ENCODE measurements at places on chromosomes 3 and 15.
A peak's percentile ranks its signal among the peaks of the same experiment; 100 is the strongest.

GRCh38 chr3:129462361-129462968, 22.4 kb downstream of the IFT122 start:
- no peak for DNase-seq

- DNase-seq, result no peak
Measured at GRCh38 chr3:41424543-41425300, 225.4 kb downstream of the CTNNB1 start.

DNA sequence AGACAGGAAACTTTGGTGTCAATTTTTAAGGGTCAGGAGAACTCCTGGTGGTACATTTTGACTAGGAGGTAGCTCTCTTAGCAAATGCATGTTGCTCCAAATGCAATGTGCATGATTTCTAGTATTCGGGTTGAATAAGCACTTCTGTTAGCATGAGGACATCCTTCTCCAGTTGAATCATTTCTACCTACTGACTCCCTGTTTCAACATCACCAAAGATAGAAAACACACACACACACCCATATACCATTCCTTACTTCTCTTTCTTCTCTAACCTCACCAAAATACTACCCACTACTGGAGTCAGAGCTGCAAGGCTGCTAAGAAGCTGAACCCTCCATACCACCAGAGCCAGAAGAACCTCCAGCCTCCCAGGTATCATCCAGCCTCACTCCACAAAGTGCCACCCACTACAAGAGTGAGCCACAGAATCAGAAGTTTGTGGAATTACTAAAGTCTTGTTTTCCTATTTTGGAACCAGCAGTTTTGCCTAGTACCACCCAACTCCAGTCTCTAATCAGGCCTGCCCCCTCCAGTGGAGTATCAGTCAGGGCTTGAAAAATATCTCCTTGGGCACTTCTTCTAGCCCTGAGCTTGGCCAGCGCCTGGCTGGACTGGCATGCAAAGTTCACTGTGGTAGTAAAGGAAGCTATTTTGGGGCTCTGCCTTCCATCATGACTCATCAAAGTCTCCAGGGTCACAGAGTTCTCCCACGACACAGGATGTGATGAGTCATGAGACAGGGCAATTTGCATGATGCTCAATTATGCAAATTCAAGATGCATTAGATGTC, 110.3 kb downstream of the CYP19A1 start:
- DNase-seq, result no peak

GRCh38 chr3:194472290-194472920, 14.4 kb downstream of the ATP13A3 start:
- no peak for DNase-seq

DNA sequence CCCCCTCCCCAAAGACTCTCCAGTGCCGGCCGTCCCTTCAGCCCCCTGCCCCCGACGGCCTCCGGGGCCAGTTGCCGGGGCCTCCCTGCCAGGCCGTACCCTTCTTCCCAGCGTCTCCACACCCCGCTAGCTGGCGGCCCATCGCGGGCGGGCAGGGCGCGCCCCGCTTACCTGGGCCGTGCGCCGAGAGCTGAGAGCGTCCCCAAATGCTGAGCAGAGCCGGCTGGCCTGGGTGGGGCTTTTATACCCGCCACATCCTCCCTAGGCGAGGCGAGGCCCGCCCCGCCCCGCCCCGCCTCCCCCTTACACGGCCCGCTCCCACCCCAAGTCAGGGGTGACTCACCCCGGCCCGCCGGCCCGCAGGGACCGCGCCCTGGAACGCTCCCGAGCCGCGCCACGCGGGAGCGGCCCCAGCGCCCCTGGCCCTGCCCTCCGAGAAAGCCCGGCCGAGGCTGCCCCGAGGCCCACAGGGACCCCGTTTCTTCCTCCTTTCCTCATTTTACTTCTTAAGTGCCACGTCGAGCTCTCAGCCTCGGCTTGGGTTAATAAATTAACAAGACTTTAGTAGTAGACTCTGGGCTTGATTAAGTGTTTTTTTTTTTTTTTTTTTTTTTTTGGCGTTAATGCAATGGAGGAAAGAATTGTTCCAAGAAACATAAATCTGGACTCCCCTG, at the start of gene ANXA2:
TSS of gene ANXA2 (minus strand) at position 215 of the 674 bp plus-strand sequence. CDS start 11,911 bp downstream, outside the sequence.
- peak; percentile 73 for DNase-seq

DNA sequence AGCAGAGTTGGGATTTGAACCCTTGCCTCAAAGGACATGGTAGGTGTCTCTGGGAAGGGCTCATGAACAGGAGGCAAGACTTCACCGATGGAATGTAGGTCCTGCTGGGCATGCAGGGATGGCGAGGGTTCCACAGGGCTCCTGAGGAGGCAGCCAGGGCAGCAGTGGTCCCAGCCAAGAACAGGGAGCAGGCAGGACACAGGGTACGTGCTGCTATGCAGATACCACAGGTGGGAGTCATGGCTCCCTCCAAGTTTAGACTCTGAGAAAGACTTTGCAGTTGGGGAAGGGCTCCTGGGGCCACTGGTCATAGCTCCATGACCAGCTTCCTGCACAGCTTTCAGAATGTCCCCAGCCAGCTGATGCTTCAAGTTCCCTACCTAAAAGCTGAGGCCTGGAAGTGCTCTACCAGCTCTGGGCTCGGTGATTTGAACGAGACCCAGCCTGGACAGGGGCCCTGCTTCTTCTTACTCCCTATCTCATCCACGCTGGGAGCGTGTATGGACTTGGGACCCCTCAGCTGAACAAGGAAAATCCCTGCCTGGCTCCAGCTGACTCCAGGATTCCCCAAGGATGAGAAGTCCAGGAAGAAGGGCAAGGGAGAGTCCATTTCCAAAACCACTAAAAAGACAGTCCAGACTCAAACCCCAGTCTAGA, 747 bp downstream of the MYL3 start:
- no peak for DNase-seq

GRCh38 chr3:74393426-74393825, 221.0 kb downstream of the CNTN3 start:
- DNase-seq, result no peak

DNA sequence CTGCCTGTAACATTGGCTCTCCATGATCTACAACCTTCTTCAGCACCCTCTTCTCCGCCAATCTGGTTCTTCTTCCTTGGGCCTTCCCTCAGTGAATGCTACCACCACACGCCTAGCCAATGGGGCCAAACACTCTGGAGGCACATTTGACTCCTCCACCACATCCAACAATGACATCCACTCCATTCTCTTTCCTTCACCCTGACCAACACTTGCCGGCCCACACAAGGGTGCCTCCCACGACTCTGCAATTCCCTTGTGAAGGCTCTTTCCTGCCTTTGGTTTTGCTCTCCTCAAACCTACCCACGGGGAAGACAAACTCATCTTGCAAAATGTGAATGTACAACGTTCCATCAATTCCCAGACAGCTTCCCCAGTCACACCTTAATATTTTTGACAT, 263.8 kb downstream of the FOXP1 start:
- no peak for DNase-seq

DNA sequence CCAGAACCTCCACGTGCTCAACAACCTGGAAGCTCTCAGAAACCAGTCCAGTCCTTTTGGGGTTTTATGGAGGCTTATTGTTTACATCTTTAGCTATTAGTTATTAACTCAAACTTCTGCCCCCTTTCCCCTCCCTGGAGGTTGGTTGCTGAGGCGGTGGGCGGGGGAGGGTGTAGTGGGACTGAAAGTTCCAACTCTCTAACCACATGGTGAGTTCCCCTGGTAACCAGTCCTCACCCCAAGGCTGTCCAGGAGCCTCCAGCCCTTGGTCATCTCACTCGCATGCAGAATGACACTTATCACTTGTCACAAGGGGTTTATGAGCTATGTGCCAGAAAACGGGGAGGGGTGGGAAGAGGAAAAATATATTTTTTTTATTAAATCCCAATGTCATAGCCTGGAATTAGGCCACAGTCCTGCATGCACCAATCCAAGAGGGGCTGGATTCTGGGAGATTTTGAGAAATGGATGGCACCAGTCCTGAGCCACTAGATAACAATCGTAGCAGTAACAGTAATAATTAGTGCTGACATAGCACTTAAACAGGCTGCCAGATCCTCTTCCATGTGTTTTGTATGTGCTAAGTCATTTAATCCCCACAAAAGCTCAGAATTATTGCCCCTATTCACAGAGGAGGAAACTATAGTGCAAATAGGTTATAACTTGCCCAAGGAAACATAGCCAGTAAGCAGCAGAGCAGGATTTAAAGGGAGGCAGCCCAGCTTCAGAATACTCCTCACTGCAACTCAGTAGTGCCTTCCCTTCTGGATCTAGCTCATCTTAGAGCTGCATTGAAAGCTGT, 85.7 kb downstream of the CRYGS start:
- no peak for DNase-seq

DNA sequence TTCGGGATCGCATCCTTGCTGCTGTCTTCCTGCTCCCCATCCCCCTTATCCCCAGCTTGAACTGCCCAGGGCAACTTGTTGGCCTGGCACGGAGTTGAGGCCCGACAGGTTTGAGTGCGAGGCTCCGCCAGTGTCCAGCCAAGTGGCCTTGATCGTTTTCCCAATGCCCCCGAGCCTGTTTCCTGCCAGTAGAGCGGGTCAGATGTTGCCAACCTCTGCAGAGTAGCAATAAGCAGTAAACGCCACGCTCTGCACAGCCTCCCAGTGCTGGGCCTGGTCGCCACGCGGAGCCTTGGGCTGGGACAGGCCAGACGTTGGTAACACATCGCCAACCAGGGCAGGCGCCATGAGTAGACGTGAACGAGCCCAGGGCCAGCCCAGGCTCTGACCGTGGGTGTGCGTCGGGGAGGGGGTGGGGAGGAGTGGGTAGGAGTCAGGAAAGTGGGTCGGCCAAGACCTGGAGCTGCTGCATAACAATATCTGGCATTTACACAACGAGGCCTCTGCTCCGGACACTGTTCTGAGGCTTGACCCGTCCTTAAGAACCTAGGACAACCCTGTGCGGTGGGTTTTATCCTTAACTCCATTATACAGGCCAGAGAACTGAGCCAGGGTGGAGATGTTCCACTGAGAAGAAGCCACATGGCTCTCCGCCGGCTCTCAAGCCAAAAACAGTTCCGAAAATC, 444 bp upstream of the ABHD14A start:
- no peak for DNase-seq

GRCh38 chr3:142588703-142589102, 7.5 kb upstream of the PLS1 start:
- no peak for DNase-seq

- DNase-seq, result no peak
Measured at GRCh38 chr3:186978712-186979111, 48.4 kb downstream of the ST6GAL1 start.

DNA sequence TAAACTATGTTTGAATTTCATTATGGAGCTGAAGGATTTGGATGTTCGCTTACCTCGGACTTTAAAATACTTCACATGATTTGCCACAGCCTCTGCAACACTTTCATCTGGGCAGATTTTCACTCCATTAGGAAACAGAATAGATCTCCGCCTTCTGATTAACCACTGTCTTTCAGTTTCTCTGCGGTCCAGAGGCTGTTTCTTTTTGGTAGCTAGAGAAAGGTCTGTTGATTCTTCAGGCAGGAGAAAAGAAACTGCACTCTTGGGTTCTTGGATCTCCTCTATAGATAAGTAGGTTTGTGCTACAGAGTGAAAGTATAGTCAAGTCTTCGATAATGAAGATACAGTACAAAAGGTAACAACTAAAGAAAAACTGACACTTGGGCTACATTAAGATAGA, 844 bp downstream of the IMPG2 start:
- no peak for DNase-seq

GRCh38 chr3:42778644-42779043, 5.6 kb upstream of the CCDC13 start:
- no peak for DNase-seq

DNA sequence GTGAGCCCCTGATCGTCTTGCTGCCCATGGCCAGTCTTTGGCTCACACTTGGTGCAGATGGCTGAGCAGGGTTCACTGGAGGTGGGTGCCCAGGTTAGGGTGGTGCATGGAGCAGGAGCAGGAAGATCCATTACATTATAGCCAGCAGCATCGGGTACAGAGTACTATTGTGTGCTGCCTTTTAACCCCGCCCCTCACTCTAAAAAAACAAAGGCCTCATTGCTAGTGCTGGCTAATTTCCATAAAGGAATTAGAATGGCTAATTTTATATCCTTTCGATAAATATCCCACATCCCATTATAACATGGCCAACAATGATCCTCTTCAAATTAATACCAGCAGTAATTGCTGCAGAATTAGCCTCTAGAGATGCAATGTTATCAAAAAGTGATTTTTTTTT, 45.8 kb upstream of the PPP4R2 start:
- DNase-seq, result no peak

GRCh38 chr3:160564258-160564911, 986 bp downstream of the KPNA4 start:
- DNase-seq, result no peak

DNA sequence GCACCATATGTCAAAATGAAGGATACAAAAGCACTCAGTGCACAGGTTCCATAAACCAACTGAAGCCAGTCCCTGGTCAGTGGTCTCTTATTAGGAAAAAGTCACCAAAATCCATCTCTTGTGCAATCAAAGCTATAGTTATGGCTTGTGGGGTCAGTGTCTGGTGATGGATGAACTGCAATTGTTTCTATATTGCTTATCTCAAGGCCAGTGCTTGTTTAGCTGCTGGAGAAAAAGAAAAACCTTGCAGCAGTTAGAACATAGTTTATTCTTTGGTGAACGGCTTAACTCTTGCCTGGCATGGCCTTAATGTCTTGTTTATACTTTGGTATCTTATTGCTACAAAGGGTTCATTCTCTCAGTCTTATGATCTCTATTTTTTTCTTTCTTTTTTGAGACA, 2.9 kb upstream of the UQCRC1 start:
- no peak for DNase-seq

DNA sequence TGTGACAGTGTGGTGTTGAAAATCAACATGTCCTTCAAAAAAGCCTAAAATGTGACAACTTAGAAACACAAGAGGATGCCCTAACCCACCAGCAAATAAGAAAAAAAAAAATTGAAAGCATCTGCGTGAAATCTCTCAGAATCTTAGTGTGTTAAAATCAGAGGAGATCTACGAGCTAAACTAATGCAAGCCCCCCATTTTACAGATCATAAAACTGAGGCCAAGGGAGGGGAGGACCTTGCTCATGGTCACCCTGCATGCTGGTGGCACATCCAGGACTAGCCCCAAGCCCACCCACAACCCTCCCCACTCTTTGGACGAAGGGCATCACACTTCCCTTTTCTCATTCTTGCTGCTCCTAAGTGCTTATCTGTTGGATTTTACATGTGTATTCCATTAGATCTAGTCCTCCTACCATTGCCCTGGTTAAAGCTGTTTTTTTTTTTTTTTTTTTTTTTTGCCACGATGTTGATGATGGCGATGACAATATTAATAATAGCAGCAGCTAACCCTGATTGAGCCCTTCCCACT, 29.1 kb upstream of the NOX5 start:
- no peak for DNase-seq

- no peak for DNase-seq
Measured at GRCh38 chr15:96344060-96344705, 13.7 kb downstream of the NR2F2 start.

- no peak for DNase-seq
Measured at GRCh38 chr3:43455233-43455632, 166.6 kb downstream of the ANO10 start.

DNA sequence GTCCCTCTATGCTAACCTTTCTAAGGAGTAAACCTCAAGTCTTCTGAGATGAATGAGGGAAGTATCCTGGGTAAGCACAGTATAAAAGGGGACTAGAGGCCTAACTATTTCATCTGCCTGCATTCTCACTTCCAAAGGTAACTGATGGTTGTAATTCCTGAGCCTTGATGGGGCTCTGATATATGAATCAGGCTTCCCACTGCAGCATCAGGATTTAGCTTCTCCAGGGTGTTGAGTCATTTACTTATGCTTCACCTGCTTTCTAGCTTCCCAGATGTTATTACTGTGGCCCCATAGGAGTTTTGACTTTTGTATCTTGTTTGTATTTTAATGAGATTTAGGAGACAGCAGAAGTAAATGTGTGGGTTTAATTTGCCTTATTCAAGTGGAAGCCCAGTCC, 207.3 kb upstream of the EIF1B start:
- DNase-seq, result no peak

- no peak for DNase-seq
Measured at GRCh38 chr3:48411606-48412374, 18.1 kb downstream of the PLXNB1 start.
